ENCODE measurements at places on chromosomes 7 and 10.
A peak's percentile ranks its signal among the peaks of the same experiment; 100 is the strongest.

- DNase-seq: no peak
Measured at GRCh38 chr10:73840403-73841060, 29.1 kb upstream of the NDST2 start.

GRCh38 chr7:2018569-2019460, 213.9 kb downstream of the MAD1L1 start:
- no peak for DNase-seq

DNA sequence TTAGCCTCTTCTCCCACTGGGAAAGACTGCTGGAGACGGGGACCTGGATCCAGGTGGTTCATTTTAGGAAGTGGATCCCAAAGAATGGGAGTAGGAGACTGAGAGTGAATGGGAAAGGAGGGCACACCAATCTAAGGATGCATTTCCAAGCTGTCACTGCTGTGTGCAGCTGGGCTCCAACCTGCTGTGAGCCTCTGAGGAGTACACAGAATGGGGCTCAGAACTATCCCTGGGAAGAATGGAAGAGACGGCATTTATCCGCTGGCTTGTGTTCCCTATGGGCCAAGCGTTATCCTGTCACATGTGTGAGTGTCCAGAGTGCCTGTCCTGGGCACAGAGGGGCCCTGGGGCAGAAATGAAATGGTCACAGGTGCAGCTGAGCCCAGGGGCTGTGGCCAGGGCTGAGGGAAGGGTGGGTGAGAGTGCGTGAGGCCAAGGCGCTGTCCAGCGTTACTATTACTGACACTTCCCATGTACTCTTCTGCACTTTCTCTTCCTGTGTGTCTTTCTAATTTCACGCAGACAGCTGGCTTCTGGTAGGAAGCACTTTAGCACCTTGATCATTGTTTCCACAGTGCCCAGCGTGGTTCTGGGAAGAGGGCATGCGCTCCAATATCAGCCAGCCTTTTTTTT, 35.4 kb upstream of the PODXL start:
- no peak for DNase-seq

DNA sequence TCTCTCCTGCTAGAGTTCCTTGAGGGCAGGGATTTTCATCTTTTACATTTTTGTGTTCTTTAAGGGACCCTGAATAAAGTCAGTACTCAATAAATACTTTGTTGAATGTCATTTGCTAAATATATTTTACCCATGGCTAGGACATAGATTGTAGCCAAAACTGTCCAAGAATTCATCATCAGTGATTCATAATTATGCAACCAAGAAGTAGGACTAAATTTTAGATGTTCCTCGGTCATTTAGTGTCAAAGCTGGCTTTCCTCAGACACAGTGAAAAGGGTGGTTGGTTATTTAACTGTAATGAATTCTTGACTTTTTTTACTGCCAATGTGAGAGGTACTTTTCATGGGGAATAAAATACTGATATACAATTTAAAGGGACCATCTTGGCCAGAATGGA, 3.3 kb downstream of the NUDT13 start:
- DNase-seq: no peak

GRCh38 chr10:6305401-6306321, 102.9 kb downstream of the PFKFB3 start:
- no peak for DNase-seq

GRCh38 chr7:79063019-79063698, 390.3 kb downstream of the MAGI2 start:
- DNase-seq: no peak

- no peak for DNase-seq
Measured at GRCh38 chr10:23081221-23081750, 14.1 kb upstream of the MSRB2 start.

DNA sequence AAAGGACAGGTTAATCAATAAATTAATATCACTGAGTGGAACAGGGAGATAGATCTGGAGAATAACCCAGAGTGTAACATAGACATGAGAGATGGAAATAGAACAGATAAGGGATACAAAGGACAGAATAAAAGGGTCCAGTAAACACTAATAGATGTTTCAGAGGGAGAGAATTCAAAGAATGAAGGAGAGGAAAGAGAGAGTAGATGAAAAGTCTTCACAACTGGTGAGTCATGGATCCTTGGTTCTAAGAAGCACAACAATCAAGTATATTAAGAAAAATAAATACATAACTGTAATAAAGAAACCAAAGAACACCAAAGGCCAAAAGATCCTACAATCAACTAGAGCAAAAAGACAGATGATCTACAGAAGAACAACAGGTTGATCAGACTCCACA, 66.3 kb downstream of the BEND7 start:
- DNase-seq: no peak

- no peak for DNase-seq
Measured at GRCh38 chr10:1935912-1936311, 198.6 kb upstream of the ADARB2 start.

DNA sequence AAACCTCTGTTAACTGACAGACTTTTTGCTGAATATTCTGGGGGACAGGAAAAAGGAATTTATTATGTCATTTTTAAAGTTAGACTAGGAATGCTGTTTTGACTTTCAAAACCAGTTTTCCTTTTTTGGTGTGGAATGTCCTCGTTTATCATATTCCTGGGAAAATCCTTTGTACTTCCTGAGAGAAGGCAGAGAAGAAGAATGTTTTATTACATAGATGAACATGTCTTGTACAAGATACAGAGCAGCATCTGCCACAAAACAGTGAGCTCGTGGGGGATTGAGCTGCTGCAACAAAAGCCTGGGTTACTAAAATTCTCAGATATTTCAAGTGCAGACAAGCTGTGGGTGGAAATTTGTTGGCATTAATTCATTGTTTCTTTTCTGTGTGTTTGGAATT, 20.2 kb downstream of the MCU start:
- no peak for DNase-seq

DNA sequence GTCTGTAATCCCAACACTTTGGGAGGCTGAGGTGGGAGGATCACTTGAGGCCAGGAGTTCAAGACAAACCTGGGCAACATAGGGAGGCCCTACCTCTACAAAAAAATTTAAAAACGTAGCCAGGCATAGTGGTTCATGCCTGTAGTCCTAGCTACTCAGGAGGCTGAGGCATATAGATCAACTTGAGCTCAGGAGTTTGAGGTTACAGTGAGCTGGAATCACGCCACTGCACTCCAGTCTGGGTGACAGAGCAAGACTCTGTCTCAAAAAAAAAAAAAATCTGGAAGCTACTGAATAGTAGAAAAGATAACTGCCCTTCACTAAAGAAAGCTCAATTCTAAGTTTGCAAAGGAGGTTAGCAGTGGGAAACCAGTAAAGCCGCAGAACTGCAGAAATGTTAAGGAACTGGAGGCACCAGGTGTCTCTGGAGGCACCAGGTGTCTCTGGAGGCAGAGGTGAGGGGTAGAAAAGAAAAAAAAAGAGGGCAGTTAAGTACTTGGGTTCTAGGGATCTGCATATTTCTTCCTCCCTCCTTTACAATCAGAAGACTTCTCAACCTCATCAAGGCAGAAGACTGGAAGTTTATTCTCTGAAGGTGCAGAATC, 56.5 kb downstream of the RNLS start:
- DNase-seq: no peak

GRCh38 chr10:35563261-35563891, 41.8 kb upstream of the GJD4 start:
- peak; percentile 7 for DNase-seq

- DNase-seq: no peak
Measured at GRCh38 chr7:23787272-23787671, 77.3 kb downstream of the STK31 start.

DNA sequence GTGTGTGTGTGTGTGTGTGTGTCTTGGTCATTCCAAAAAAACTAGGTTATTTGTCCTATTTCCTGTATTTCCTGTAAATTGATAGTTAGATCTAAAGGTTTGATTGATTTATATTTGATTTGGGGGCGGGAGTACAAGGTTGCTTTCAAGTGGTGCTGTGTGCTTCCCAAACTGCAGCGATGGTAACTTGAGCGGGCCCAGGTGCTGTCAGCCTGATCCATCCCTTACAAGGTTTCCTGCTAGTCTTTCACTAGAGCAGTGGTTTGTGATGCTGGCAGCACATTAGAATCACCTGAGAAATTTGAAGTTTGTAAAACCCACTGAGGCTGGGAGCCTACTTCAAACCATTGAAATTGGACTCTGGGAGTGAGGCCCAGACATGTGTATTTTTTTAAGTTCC, 23.7 kb downstream of the ABCC2 start:
- DNase-seq: no peak

- peak; percentile 28 for DNase-seq
Measured at GRCh38 chr10:48306870-48307710, 613 bp downstream of the MAPK8 start.

GRCh38 chr7:28580665-28581064, 168.3 kb downstream of the CREB5 start:
- no peak for DNase-seq

GRCh38 chr7:51013861-51014511, 231.3 kb upstream of the GRB10 start:
- DNase-seq: no peak

- no peak for DNase-seq
Measured at GRCh38 chr7:55254242-55254595, 110.9 kb upstream of the LANCL2 start.

GRCh38 chr10:48214716-48215485, 59.6 kb downstream of the FRMPD2 start:
- DNase-seq: no peak

- no peak for DNase-seq
Measured at GRCh38 chr7:51685794-51686193, 369.2 kb upstream of the COBL start.

DNA sequence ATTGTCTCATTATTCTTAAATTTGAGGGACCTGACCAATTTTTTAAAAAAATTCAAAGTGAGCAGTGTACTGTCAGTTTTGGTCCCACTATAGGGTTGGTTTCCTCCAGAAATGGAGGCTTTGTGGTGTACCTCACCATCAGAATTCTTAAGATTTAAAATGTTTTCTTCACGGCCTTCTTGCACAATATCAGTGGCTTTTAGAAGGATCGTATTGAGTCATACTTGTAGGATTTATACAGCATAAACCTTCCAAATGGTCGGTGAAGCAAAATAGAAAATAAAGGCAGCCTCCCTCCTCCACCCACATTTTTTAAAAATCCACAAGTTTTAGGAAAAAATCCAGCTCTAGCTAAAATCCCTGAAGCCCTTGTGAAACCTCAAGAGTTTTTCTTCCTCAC, 126.4 kb downstream of the RNLS start:
- no peak for DNase-seq

DNA sequence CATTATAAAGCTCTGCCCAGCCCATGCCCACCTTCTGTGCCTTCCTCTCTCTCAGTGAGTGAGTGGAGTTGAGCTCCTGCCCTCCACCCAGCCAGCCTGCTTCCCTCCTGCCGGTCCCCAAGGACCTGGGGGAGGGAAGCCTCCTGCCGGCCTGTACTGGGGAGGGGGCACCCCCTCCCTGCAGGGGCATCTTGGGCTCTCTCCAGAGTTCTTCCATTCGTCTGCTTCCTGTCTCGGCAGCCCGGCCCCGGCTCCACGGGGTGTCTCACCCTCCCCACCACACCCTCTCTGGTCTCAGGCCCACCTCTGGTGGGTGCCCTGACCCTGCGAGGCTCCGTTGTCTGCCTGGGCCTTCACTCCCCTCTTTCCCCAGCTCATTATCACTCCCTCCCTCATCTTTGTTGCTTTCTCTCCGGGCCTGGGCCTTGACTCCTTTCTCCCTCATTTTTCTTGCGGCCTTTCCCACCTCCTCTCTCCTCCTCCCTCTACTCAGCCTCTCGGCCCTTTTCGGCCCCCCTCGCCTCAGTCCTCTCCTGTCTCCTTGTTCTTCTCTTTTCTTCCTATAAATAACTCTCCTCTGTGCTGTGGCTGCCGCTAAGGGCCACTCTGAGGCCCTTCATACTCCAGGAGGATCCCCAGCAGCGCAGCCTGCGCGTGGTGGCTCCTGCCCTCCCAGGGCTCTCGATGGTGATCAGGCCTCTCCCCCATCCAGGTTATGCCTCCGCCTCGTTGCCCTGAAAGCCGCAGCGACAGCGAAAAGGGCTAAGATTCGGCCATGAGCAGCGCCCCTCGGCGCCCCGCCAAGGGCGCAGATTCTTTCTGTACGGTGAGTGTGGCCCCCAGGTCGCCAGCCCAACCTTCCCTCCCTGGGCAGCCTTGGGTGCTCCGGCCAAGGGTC, 2.1 kb downstream of the SLC4A2 start:
- no peak for DNase-seq

- DNase-seq: no peak
Measured at GRCh38 chr10:11553773-11554381, 57.6 kb downstream of the USP6NL start.

DNA sequence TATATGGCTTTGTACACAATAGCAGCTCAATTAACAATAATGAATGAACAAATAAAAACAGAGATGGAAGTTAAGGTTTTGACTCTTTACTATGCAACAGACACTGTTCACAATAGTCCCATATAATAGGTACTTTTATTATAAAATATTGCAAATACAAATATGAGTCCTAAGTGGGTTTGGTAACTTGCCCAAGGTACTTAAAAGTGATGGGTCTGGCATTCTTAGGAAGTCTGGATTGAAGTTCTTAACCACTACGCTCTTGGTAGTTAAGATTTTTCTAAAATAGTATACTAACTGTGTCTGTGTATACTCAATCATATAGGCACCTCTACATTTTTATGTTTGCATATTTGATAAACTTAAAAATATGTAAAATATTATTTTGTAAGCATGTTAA, 55.5 kb downstream of the HGF start:
- DNase-seq: no peak

- DNase-seq: no peak
Measured at GRCh38 chr10:121919666-121920065, 8.2 kb downstream of the ATE1 start.

DNA sequence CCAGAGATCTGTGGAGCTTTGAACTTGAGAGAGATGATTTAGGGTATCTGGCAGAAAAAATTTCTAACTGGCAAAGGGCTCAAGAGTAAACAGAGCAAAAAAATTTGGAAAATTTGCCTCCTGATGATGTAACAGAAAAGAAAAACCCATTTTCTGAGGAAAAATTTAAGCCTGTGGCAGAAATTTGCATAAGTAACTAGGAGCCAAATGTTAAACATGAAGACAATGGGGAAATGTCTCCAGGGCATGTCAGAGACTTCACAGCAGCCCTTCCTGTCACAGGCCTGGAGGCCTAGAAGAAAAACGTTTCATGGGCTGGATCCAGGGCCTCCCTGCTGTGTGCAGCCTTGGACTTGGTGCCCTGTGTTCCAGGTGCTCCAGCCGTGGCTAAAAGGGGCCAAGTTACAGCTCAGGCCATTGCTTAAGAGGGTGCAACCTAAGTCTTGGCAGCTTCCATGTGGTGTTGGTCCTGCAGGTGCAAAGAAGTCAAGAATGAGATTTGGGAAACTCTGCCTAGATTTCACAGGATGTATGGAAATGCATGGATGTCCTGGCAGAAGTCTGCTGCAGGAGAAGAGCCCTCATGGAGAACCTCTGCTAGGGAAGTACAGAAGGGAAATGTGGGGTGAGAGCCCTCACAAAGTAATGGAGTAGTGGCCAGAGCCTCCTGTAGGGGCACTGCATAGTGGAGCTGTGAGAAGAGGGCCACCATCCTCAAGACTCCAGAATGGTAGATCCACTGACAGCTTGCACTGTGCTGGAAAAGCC, 8.1 kb downstream of the SEMA3D start:
- DNase-seq: no peak

- no peak for DNase-seq
Measured at GRCh38 chr7:149845257-149845980, 7.2 kb downstream of the ZNF862 start.
